ENCODE measurements at places on chromosomes 4 and X.

- DNase-seq, result no peak
These were observed 68.8 kb downstream of the ABLIM2 start for GRCh38 chr4:8089862-8090261.

DNA sequence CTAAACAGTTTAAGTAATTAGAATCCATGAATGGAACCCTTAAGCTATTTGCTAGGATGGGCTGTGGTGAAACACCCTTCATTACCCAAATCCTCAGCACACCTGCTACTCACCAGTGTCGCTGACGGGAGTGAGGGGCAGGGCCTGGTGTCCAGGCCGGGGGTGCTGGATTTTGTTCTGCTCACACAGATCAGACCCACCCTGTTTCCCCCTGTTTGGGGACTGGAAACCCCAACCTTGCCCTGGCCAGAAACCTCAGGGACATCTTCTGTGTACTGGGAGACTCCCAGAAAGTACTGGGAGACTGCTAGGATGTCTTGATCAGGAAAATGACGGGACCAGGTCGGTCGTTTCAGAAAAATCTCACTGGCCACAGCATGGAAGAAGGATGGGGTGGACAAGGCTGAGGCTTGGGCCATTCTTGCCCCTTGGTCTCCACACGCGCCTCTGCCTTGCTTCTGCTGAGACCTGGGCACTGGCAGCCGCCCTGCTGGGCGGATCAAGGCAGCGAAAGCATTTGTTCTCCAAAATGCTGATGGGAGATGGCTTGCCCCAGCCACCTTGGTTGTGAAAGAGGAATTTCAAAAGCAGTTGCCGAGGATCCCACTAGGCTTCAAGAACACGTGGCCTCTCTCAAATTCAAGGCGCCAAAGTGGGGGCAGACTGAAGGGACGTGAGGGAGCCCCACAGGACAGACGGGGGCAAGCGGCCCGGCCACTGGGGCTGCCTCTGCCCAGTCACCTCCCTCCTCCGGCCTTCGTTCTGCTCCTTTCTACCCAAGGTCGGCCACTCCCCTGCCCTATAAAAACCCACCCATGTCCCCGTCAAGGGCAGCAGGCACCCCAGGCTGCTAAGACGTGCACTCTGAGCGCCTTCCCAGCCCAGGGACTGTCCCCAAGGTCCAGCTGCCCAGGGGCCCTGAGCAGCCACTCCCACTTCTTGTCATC, 23.5 kb upstream of the PDE6B start:
- DNase-seq, result no peak

DNA sequence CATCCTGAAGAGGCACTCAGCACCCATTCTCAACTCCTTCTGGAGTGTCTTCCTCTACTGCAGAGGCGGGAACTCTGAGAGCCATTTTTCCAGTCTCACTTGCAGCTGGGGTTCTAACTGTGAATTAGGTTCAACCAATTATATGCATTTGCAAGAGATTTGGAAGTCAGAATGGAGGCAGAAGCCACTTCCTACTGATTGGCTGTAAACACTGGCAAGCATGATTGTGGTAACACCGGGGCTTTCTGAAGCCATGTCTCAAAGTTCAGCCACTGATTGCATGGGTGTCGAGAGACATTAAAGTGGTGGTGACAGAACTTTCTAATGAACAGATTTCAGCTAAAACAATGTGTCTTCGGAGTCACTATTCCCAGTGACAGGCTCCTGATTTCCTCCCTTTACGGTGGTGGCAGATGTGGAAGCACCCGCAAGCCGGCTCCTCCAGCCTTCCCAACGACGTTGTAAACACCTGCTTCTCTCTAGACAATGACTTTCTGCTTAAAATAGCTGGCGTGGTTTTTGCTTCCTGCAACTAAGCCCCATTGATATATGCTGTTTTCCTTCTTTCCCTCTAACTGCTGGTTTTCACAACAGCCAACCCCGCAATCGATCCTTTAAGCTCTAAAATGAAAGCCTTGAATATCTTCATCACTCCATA, 92.0 kb downstream of the IRF2 start:
- no peak for DNase-seq

- no peak for DNase-seq
These were observed 79.5 kb downstream of the MAGEB5 start for GRCh38 chrX:26295425-26295824.

DNA sequence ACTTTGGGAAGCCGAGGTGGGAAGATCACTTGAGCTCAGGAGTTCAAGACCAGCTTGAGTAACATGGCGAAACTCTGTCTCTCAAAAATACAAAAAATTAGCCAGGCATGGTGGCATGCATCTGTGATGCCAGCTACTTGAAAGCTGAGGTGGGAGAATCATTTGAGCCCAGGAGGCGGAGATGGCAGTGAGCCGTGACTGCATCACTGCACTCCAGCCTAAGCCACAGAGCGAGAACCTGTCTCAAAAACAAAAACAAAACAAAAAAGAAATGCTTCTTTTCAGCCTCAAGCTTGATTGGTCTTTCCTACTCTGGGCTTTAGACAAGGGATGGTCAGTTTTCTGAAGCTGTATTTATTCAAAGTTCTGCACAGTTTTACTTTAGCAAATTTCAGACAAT, 15.8 kb upstream of the DHRSX start:
- no peak for DNase-seq

GRCh38 chr4:184657144-184657543, 7.6 kb downstream of the PRIMPOL start:
- DNase-seq, result no peak

DNA sequence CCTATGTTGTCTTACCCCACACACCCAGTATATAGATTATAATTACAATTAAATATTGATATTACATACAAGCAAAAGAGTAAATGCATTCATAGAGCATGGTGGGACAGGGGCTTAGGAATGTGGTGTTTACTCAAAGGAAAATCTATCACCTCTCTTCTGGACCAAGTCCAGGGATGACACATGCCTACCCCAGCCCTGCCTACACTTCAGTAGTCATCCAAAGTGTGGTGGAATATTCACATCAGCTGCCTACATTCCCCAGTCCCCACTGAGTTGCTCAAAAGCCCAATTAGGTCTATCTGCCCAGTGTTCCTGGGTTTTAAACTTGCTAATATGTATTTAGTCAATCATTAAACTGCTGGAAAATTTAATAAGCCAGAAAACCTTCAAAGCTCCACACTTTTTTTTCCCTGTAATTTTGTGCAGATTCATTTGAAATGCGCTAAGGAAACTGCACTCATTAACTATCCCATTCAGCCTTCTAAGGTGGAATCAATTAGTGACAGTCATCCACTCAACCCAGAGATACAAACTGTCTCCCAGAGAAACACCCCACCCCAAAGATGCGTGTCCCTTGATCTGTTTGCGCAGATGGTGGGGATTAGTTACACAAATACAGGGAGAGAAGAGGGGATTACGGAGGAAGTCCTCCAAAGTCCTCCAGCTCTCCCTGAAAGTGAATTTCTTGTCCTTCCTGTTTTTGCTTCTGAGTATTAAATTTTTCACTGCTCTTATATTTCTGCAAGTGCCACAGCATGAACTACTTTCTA, 91.7 kb upstream of the KDR start:
- no peak for DNase-seq

Measured in activated T-helper 1 cell treated with anti-CD3 and anti-CD28 coated beads, Interleukin-2, amount 50 U/mL, for 16 hours (primary cell).